ENCODE measurements at places on chromosomes 6 and 20.
A peak's percentile ranks its signal among the peaks of the same experiment; 100 is the strongest.

DNA sequence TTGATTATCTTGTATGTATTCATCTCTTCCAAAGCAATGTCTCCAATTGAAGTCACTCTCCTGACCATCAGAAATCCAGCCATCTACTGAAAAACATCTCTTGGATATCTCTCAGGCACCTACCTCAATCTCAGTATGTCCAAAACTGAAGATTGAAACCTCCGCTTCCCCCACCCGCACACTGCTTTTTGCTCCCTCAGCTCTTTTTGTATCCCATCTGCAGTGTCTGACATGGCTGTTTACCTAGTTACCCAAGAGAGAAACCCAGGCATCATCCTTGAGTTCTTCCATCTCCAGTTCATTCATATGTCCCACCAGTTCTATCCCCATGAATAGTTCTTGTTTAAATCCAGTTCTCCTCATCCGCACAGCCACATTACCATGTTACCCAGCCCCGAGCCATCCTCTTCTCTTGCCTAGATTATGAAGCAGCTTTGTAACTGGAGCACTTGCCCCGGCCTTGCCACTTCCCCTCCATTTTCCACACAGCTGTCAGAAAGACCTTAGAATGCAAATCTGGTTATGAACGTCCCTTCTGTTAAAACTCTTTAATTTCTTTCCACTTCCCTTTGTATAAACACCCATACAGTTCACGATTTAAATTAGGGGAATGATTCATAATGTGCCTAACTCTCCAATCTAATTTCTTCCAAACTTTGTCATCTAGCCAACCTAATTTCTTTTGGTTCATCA is 40.5 kb upstream of the GCLC start:
- DNase-seq, result no peak

DNA sequence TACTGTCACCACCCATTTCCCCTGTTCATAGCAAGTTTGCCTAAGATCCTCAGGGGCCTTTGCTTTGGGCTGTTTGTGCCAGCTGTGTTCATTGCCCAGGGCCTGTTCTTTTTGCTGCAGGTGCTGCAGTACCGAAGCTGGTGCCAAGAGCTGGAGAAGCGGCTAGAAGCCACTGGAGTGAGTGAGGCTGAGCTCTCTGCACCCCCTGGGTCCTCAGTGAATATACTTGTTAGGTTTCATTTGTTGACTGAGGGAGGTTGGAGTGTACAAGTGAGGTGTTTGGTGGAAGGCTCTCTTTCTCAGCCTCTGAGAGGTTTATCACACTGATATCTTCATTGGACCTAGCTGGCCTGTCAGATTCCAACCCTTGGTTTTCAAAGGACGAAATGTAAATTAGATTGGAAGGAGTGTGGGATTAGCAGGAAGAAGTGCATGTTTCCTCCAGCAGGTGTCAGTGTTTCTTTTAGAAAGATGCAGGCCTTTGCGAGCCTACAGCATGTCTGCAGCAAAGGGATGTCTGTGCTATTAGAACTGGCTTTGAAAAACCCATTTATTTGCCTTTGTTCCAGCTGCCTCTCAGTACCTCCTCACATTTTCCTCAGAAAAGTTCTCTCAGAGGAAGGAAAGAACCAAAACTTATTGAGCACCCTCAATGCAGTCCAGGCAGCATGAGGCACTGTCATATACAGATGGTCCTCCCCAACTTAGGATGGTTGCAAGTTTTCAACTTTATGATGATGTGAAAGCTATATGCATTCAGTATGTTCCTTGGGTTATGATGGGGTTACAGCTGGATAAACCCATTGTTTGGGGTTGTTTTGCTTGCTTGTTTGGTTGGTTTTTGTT is 8.3 kb downstream of the CEP250 start:
- DNase-seq, result peak; percentile 63

GRCh38 chr6:3324262-3324942 is 65.7 kb downstream of the PSMG4 start:
- DNase-seq, result peak; percentile 91

DNA sequence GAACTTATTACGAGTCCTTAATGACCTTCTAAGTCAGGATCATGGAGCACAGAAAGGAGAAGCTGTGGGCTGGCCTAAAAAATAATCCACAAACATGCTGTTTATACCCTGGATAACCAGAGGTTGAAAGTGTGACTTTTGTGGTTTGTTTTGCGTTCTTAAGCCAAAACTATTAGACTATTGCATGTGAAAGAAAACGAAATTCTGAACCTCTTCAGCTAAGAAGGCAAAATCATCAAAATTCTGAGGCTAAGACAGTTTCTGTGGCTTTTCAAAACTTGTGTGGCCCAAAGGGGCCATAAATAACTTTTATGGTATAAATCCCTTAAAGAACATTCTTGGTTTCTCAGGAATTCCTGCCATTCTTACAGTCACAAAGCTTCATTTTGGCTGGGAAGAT is 251.0 kb downstream of the UST start:
- DNase-seq, result peak; percentile 95

DNA sequence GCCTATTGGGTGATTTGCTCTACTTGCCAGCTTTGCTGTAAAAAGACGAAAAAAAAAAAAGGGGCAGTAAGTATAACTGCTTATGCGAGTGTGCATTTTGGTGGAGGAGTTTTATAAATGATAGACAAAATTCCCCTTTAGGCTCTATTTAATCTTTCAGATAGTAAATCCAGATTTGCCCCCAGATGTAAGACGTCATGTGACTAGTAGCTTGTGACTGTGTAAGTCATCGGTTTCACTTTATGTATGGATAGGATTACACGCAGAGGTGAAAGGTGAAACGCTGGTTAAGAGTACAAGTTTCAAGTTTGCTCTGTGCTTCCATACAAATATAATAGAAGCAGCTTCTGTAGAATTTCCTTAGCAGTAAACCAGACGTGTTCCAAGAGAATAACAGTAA is 7.9 kb downstream of the RAB32 start:
- no peak for DNase-seq

DNA sequence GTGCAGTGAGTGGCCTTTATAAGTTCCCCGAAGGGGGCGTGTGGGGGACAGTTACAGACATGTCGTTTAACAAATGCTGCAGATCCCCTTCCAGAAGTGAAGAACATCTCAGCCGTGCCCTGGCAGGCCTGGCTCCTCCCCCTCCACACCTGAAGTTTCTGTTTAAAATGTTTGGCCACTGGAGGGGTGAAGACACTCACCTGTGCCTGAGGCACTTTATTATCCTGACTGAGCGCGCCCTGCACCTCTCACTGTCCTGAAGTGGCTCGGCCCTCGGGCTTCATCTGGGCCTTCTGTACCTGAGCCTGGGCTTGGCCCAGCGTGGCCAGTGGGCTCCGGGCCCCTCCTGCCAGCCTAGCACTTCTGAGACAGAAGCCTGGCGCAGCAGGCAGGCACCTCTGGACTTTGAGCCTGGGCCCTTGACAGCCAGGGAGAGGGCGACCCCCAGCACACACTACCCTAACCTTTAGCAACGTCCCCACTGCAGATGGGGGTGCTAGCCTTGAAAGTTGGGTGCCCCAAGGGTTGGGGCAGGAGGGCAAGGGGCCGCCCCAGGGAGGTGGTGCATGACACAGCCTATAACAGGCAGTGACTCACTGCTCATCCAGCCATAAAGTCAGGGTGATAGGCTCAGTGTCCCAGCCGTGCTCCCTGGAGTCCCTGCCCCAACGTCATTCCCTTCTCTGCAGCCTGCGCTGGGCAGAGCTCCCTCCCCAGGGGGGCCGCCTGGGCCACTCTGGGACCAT is 13.6 kb upstream of the GATA5 start:
- DNase-seq, result no peak

GRCh38 chr6:53066874-53067706 is 1.9 kb downstream of the FBXO9 start:
- DNase-seq, result peak; percentile 7

GRCh38 chr20:1322511-1323245 is 6.3 kb downstream of the SDCBP2 start:
- peak; percentile 53 for DNase-seq

GRCh38 chr20:36234771-36235320 is 1.4 kb upstream of the AAR2 start:
- DNase-seq, result no peak

DNA sequence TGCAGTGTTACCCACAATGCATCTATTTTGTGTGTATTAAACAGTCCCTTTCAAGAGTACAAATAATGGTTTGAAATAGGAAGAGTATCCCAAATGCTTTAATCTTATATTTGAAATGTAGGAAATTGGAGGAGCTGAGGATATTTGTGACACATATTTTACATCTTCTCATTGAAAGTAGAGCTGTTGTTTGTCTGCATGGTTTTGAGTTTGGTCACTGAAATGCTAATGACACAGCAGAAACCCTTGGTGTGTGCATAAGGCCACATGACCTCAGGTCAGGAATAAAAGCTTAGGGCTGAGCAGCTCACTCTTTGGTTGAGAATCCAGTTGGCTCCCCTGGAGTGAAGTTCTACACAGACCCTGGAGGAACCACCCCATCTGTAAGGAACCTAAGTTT is 49.8 kb downstream of the TPD52L1 start:
- peak; percentile 47 for DNase-seq

DNA sequence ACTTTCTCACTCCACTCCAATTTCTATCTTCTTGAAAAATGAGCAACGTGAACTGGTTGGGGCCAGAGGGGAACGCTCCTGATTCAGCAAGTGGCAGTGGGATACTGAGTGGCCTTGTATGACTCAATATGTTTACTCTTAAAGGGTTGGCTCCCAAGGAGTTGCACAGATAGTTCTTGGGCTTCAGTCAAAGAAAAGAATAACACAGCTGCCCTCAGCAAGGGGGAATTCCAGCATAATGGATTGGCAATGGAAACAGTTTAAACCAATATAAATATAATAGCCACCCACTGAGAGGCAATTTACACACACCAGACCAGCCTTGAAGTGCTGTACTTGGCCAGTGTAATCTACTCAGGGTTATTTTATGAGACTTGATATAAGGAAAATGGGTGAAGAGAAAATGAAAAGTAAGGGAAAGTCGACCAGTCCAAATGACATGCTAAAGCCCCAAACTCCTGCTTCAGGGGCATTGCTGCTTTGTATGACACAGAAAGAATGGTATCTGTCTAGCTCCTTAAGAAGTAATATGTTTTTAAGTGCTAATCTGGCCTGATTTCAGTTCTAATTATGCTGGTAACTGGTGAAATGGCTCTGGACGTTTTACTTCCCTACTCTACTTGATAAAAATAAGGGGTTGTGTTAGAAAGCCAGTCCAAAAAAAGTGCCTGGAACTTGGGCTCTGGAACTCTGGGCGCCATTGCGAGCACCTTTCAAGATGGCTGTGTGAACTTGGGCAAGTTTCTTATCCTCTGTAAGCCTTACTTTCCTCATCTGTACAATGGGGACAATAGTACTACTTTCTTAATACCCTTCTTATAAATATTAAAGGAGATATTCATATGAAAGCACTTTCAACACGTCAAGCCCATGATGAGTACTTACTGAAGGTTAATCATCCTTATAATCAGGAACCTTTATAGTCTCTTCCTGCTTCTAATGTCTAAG is 712.9 kb upstream of the MAP3K7 start:
- peak; percentile 41 for DNase-seq

GRCh38 chr6:37822851-37823682 is 3.5 kb downstream of the ZFAND3 start:
- DNase-seq, result no peak

DNA sequence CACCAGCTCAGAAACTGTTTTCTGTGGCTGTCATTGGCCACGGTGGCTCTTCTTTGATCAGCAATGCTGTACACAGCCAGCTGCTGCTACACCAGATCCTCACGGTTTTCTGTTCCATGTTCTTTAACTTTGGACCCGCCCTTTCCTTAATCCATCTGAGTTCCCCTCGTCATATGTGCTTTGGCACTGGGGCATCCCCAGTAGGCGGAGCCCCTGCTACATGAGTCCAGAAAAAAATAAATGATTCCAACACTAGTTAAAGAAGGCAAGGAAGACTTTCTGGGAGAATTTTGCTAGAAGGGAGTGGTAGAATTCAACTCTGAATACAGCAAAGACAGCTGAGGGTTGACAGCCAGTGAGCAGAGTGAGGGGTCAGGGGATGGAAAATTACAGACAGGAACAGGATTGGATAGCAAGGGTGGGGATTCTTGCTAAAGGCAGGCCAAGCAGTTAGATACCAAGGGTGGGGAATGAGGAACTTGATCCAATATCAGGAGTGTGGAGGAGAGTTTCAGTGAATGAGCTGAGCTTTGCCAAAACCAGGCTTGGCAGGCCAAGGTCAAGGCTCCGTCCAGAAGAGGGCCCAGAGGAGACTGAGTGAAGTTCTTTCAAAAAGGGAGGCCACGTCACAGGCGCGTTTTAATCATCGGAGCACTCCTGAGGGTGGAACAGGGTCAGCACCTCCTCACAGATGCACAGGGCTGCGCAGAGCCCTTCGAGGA is 391.8 kb downstream of the CDH4 start:
- DNase-seq, result no peak

GRCh38 chr6:119447921-119448320 is 98.4 kb upstream of the MAN1A1 start:
- DNase-seq, result no peak

DNA sequence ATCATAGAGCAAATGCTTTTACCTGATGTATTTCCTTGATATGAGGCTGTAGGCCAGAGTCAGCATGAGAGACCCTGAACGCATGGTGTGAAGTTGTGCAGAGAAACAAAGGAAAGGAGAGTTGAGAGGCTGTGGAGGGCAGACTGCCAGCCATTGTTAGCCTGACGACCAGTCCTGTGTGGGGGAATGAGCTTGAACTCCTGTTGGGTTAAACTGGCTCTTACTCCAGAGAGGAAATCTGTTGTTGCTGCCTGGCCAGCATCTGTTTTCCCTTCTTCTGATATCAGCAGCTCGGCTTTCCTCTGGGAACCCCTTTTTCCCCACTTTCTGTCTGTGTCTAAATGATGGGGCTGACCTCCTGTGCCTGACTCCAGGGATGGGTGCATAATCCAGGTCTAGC is 158.2 kb upstream of the ZFP64 start:
- no peak for DNase-seq

DNA sequence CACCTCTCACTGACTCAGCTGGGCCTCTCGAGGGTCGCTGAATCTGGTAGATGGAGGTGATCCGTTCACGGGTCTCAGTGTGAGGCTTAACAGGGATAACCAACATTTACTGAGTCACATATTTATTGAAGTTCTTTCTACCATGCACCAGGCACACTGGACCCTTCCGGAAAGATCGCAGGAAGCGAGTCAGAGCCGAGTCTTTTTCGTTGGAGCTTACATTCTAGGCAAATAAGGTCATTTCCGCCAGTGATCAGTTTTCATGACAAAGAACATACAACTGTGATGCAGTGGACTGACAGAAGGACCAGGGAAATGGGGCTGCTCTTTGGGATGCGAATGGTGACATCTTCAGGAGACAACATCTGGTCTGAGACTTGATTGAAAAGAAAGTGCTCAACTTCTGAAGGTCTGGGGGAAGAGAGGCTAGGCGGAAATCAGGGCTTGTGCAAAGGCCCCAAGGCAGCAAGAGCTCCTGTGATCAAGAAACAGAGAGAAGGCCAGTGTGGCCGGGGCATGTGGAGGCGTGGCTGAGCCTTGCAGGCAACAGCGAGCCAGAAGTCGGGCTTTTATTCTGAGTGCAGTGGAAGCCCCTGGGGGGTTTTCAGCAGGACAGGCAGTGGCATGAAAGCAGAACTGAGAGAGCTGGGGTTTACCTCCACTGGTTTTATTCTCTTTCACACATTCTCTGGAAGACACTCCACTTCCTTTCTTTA is 56.7 kb downstream of the APCDD1L start:
- DNase-seq, result peak; percentile 39

- DNase-seq, result peak; percentile 44
These were observed 17.8 kb downstream of the B4GALT5 start for GRCh38 chr20:49695830-49696229.

All from fibroblast of skin of scalp (primary cell).